ENCODE measurements at places on chromosomes 11 and 22. TPM values are rescaled to one million over a fixed set of nuclear protein-coding genes. Genes with fewer than 3 reads are reported as not detected.

CBX7 gene
- total RNA-seq = 9.6 TPM

OR52E2 gene
- not detected for total RNA-seq

BTBD18 gene
- not detected for total RNA-seq

IGSF22 gene
- total RNA-seq = not detected

GSTP1 gene
- total RNA-seq = 1,040 TPM

MIOX gene
- total RNA-seq = not detected

APOBEC3B gene
- 2.2 TPM for total RNA-seq

DNA sequence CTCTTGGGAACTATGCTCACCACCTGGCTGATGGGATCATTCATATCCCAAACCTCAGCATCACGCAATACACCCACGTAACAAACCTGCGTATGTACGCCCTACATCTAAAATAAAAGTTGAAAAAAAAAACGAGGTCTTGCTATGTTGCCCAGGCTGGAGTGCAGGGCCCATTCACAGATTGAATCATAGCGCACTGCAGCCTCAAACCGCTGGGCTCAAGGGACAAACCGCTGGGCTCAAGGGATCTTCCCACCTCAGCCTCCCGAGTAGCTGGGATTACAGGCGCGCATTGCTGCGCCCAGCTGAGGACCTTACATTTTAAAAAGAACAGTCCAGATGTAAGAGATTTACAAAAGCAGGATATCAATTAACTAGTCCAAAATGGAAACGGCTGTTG lies 41.9 kb upstream of the EMID1 start:
- no peak for DNase-seq

- DNase-seq = no peak
These were observed 14.0 kb downstream of the GALNT18 start for GRCh38 chr11:11607772-11608171.

GRCh38 chr22:17982572-17983141 lies 41.7 kb downstream of the MICAL3 start:
- peak; percentile 39 for DNase-seq

DNA sequence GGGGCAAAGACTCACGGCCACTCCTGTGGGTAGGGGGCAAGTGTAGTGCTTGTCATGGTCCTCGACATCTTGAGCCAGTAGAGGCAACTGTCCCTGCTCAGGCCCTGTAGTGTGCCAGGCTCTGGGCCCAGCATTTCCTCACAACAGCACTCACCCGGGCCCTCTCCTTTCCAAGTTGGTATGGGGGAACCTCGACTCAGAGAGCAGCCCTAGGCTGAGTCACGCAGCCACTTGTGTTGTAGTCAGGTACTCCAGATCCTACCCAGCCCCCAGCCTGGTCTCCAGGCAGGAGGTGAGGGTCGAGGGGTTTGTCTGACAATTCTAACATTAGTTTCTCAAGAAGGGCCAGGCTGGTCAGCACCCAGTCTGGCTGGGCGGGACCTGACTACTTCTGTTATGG lies 4.1 kb downstream of the RELT start:
- DNase-seq = no peak

DNA sequence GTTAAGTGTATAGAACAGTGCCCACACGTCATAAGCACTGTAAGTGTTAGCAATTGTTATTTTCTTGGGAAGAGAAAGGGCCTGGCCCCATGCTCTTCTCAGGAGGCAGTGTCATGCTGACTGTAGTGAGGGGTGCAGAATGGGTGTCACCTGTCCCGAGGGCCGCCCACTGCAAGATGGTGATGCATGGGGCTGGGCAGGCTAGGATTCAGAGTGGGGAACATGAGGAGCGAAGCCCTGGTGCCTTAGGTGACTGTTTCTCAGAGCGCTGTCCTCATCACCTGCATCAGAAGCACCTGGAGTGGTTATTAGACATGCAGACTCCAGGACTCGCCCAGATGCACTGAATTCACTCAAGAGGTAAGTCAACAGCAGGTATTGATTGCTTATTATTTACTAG lies 101.0 kb upstream of the PARVA start:
- no peak for DNase-seq

DNA sequence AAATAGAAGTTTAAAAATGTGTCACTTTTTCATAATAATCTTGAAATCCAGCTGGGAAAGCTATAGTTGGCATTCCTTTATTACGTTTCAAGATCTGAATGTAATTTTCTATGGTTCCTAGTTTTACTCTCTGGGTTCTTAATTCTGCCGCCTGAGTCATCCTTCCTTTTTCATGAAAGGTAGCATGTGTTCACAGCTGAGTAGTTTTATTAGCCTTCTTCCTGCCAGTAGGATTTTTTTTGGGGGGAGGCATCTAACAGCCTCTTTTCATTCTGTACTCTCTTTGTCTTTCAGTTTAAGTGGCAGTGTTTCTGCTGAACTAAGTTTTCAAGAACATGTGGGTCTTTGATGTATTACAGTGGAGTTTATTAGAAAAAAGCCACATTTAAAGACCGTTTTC lies 36.5 kb downstream of the OR2AG2 start:
- DNase-seq = no peak

DNA sequence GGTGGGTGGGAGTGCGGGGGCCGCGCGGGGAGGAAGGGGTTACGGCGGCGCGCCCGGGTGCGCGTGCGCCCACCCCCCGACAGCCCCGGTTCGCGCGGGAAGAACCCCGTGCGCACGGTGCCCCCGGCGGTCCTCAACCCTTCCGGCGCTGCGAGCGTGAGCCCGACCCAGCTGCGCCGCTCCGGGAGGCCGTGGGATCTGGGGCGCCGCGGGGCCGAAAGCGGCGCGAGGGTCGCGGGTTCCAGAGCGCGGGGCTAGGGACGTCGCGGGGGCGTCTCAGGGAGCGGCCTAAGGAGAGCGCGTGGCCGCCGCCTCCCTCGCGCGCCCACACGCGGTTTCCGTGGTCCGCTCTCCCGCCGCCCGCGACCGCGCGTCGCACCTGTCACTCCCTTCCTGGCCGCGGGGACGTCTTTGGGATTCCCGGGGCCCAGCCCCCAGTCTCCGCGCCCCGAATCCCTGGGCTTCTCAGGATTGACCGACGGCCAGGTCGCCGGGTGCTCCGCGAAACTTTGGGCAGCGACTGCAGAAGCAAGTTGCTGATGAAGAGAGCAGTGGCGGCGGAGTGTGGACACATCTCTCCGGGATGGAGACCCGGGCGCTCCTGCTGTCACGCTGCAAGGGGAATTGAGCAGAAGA lies 582 bp downstream of the SREBF2 start:
- peak; percentile 75 for DNase-seq

- DNase-seq = peak; percentile 41
These were observed 25.3 kb downstream of the SCN3B start for GRCh38 chr11:123628936-123629683.

DNA sequence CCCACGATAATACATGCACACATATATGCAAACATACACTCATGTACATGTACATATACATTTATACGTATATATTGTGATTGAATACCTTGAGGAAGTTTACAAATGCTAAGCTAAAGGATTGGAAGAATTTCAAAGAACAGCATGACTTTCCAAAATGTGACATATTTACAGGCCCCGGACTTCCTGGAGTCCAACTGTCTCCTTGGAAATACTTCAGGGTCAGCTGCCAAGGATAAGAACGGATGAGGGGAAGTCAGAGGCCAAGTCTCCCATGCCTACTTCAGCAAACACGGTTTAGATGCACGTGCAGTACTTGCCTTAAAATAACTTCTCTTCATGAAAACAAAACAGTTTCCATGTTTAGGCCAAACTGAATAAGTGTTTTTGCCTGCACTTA lies 213.6 kb downstream of the DYNC2H1 start:
- no peak for DNase-seq

DNA sequence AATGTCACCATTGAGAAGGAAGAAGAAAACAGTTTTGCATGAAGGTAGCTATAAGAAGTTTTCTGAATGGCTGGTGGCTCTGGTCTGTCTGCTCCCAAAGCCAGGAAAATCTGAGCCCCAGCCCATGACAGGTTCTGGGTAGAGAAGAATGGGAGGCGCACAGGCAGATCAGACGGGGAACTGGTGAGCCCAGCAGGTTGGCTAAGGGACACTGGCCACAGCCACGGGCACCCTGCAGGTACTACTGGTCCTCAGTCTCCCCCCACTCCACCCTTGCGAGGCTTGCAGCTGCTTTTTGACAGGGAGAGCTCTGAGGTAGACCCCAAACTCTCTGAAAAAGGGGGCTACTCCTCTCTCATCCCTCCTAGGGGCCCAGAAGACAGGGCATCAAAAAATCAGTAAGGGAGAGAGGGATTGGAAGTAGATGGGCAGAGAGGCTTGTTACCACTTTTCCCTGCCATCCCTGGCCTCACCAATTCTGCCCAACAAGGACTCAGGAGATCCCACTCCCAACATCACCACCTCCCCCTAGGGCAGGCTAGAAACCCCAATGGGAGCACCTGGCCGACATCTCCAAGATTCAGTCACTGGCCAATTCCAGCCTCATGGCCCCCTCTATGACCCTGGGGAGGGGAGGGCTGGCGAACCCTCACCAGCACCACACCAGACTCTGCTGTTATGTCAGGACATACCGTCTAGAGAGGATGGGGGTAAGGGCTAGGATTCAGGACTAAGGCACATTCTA lies 17.4 kb downstream of the SCN4B start:
- no peak for DNase-seq

DNA sequence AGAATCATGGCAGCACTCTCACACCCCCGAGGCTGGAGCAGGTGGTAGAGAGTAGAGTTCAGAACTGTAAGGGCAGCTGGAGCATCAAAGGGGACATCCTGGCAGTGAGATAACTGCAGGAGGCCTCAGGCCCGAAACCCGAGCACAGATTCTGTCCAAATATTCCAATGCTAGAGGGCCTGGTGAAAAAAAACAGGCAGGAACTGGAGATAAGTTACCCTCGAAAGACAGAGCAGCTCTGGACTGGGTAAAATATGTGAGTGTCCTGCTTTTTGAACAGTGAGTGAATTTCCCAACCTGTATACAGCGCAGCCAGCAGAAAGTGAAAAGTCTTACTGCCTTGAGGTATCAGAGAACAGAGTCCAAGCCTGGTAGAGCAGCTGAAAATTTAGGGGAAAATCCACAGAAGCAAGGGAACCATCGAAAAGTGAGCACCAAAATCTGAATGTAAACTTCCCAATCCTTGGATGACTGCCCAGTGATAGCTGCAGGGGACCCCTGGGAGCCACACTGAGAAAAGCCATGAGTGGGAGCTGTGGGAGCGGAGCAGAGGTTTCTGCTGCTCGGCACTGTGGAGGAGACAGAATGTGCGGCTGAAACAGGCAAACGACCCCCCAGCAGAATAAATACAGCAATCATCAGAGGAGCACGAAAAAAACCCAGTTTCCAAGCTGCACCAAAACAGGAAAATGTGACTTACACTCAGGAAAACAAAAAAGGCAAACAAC lies 50.6 kb downstream of the WNT11 start:
- DNase-seq = no peak

GRCh38 chr11:77658213-77659013 lies 20.8 kb upstream of the CLNS1A start:
- no peak for DNase-seq

DNA sequence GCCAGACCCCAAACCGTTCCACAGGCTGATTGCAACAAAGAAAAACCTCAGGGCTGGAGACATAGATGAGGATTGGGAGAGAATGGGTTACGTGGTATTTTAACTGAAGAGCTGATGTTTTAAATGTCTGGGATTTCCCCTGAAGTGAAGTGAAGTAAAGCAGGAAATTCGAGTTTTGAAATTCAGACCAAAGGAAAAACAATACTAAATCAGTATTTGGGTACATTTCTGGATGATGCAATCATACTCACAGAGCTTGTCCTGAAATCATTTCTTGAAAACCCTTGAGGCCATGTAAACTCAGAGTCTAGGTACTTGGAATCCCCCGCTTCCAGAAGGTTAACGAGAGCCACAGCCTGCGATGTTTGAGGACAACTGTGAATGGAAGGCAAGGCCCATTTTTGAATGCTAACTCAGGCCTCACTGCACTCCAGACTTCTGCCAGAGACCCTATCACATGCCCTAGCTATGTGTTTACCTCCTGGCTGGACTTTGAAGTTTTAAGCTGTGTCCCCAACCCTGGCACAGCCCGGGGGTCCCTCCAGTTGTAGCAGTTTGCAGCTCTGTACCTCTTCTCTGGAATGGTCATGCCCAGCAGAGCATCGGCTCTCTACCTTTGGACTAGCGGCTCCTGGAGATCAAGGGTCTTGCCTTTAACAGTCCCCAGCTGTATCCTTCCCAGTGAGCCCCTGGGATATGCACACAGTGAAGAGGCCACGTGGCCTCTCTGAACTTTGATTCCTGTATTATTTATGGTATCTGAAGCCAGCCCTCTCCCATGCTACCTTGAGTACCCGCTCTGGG lies 5.4 kb upstream of the FTH1 start:
- peak; percentile 67 for DNase-seq

DNA sequence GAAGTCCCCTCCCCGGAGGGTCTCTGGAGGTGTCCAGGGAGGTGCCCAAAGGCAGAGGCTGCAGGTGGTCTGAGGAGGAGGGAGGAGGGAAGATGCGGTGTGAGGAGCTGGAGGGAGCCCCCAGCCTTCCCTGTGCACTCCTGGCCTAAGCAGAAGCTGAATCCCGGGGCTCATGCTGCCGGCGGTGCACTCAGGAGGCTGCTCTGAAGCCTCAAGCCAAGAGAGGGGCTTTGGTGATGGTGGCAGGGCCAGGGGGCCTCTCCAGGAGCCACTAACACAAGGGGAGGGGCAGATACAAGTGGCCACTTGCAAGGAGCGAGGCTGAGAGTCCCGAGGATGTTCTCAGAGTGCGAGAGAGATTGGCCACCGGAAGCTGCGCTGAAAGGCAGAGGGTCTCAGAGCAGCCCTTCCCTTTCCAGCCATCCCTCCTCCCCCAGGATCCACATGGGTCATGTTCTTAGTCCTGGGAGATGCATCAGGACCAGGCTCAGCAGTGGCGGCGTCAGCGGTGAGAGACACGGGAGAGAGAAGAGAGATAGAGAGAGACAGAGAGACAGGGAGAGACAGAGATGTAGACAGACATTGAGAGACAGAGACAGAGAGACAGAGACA lies 774 bp upstream of the MRGPRG start:
- no peak for DNase-seq

DNA sequence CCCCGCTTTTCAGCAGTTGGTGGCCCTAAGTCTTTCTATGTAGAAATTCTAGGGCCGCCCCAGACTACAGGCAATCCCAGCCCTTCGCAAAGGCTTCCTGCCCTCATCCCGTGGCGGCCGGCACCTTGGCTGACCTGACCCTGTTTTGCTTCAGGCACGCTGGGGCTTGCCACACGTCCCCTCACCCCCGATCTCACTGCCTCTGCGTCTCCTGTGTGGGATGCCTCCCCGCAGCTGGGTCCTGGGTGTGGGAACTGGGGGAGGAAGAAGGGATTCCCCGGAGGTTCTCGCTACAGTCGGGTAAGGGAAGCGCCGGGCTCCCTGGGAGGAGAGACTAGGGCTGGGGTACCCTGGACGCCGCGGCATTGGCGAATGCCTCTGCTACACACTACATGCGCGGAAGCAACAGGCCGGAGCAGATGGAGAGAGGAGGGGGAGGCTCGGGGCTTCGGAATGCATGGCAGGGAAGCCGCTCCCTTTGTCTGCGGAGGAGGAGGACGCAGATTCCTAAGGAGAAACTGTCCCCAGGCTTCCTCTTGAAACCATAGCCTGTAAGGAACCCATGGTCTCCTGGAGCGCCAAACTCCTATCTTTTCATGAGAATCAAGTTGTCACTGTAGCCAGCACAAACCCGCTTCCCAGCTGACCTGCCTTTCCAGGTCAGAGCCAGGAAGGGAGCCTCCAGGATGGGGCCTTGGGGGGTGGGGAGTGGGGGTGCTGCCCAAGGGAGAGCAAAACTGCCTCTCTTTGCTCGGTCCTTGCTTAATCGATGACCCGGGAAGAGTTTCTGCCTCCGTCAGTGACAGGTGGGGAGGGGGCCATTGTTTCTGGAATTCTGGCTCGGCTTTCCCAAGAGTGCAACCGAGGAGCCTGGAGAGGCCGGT lies 1.4 kb downstream of the DTX4 start:
- peak; percentile 73 for DNase-seq

GRCh38 chr11:102604875-102605274 lies 20.3 kb downstream of the MMP20 start:
- DNase-seq = no peak
